ENCODE measurements at places on chromosomes 13 and 19.

GRCh38 chr19:1070576-1070930, 3.6 kb downstream of the ARHGAP45 start:
- no peak for DNase-seq

DNA sequence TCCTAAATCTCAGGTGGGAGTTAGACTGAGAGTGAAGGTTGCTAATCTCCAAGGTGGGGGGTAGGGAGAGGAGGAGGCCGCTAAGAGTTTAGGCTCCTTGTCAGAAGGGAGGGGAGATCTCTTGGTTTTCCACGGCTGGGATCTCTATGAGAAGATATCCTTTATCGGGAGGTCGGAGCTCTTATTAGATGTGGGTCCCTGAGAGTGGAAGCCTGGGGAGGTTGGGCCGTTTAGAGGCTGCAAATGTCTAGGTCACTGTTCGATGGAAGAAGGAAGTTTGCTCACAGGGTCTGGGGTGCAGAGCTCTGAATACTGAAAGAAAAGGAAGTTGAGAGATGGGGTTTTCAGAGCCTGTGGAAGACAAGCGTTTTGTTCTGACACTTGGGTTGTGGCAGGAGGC, 3.8 kb downstream of the MYADM start:
- no peak for DNase-seq

GRCh38 chr19:30105727-30106126, 163.7 kb downstream of the URI1 start:
- DNase-seq, result no peak

- DNase-seq, result no peak
Observed at GRCh38 chr19:4029247-4029614, 21.7 kb downstream of the PIAS4 start.

GRCh38 chr13:90713441-90714133, 633.9 kb upstream of the MIR17HG start:
- DNase-seq, result no peak

DNA sequence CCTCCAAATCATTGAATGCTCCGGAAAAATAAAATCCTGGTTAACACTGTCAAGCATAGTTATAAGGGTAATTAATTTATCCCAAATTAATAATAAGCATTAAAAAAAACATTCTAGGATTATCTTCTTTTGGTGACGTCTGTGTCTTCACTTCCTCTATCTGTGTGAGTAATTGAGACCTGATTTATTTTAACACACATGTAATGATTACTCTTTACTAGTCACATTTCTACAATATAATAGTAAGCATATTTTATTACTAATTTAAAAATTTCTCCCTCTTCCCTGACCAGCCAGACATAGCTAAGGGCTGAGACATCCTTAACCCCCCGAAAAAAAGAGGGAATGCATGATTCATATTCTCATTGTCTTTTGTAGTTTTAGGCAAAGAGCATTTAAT, 2.3 kb downstream of the FNDC3A start:
- no peak for DNase-seq

- DNase-seq, result peak; percentile 83
Observed at GRCh38 chr19:33795370-33796163, 1.1 kb upstream of the KCTD15 start.

DNA sequence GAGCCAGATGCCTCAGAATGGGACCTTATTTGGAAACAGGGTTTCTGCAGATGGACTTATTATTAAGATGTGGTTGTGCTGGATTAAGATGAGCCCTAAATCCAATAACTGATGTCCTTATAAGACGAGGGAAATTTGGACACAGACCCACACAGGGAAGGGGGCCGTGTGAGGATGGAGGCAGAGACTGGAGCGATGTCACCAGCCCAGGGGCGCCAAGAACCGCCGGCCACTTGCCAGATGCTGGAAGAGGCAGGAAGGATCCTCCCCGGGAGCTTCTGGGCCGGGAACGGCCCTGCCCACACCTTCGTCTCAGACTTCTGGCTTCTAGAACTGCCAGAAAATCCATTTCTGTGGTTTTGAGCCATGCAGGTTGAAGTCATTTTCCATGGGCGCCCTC, 26.6 kb downstream of the GNG7 start:
- no peak for DNase-seq

DNA sequence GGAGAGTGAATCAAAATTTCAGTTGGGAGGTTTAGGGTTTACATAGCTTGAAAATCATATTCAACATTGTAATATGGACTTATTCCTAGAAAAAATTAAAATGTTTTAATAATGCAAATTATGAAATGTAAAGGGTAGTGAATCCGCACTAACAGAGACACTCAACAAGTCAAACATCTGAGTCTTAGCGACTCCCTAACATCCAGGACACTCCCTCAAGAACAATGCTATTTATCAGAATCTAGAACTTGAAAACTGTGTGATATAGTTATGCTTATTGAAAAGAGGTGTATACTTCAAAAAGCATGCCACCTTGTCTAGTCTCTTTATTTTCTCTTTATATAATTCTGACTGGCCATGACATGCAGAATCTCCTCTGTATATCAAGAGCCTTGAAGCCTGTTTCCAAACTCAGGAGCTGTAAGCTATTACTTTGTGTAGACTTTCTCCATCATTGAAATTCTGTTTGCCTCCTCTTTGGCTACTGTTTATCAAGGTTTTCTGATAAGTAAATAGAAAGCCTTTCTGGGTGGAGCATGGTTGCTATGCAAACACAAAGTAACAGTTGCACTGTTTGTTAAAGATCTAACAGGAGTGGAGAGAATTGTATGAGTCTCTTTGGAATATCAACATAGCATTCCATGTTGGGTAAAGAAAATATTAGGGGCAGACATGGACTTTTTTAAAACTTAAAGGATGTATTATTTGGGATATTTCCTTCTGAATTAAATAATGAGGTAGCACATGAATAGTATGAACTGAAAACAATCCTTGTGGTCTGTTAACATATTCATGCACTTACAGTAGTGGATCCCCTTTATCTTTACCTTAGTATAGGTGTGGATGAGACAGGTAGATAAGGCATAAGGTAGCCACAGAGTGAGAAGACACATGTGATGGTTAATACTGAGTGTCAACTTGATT, 56.4 kb upstream of the MBNL2 start:
- DNase-seq, result no peak

- no peak for DNase-seq
Observed at GRCh38 chr13:57640607-57641006, 9.1 kb downstream of the PCDH17 start.

- no peak for DNase-seq
Observed at GRCh38 chr13:52830946-52831345, 17.5 kb downstream of the PCDH8 start.

- DNase-seq, result no peak
Observed at GRCh38 chr13:90302107-90302506, 1045.4 kb upstream of the MIR17HG start.

GRCh38 chr13:93430381-93430780, 203.8 kb downstream of the GPC6 start:
- no peak for DNase-seq

- DNase-seq, result no peak
Observed at GRCh38 chr13:43596006-43596405, 190.8 kb downstream of the ENOX1 start.

- no peak for DNase-seq
Observed at GRCh38 chr13:46369506-46370277, 17.4 kb downstream of the RUBCNL start.

DNA sequence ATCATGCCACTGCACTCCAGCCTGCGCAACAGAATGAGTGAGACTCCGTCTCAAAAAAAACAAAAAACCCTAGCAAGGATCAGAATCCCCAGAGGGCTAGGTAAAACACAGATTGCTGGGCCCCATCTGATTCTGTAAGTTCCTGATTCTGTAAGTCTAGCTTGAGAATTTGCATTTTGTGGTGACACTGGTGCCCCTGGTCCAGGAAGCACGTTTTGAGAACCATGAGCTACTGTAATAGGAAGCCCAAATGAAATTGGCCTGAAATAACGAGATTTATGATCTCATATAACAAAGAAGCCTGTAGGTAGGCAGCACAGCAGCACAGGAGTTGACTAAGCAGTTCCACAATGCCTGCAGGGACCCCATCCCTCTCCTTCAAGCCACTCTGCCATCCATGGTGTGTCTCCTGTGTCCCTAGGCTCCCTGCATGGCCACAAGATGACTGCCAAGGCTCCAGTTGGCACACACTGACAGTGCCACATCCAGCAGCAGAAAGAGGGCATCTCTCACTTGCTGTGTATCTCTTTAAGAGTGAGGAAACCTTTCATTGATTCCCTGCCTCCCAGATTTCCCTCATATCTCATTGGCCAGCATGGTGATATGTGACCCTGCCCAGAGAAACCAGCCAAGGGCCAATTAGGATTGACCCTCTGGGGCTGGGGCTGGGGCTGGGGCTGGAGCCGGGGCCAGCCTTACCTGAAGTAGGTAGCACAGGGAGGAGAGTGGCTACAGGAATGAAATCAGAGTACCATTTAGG, 21.7 kb downstream of the SIPA1L3 start:
- DNase-seq, result no peak

DNA sequence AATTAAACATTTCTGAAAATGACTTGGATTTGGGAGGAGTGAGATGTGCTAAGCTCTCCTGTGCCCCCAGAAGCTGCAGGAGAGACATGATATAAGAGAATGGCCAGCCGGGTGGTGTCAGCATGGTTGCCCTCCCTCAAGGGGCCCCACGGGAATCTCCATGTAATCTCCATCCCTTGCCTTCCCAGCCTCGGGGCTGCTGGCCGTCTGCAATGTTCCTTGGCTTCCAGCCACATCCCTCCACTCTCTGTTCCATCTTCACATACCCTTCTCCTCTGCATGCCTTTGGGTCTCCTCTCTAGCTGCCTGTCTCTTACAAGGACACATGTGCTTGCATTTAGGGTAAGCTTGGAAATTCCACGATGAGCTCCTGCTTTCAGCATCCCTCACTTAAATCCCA, 172.0 kb downstream of the TSHZ3 start:
- no peak for DNase-seq

- DNase-seq, result no peak
Observed at GRCh38 chr13:65943024-65943423, 1287.1 kb downstream of the PCDH9 start.

- no peak for DNase-seq
Observed at GRCh38 chr13:97936036-97936435, 17.4 kb upstream of the IPO5 start.

- no peak for DNase-seq
Observed at GRCh38 chr19:47637550-47637949, 28.6 kb downstream of the BICRA start.

DNA sequence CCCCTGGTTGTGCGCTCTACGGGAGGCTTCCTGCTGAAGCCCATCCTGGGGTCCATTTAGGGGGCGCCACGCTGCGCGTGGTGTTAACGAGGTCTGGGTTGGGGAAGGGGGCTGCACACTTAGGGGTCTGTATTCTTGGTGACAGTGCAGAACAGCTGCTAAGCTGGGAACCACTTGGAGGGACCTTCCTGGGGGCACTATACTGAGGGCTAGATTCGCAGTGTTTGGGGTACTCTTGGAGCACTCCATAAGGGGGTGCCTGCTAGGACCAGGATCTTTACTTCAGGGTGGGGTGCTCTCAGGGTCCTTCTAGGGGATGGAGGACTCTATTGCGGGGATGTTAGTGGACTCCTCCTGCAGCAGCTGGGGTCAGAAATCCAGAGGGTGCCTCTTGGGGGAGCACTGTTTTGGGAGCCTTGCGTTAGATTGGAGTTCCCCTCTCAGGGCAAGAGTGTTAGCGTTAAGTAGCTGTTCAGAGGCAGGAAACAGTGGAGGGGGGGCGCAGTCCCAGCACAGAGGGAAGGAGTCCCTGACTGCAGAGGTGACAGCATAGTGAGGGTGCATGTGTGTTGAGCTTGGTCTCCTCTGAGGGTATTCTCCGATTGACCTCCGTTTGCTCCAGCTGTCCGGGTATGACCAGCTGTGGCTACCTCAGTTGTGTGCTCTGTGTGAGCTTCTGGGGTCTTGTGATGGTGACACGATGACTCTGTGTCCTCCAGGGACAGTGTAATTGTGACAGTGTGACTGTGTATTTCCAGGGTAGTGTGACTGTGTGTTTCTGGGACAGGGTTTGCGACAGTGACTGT, 1.1 kb downstream of the PDE4A start:
- no peak for DNase-seq

DNA sequence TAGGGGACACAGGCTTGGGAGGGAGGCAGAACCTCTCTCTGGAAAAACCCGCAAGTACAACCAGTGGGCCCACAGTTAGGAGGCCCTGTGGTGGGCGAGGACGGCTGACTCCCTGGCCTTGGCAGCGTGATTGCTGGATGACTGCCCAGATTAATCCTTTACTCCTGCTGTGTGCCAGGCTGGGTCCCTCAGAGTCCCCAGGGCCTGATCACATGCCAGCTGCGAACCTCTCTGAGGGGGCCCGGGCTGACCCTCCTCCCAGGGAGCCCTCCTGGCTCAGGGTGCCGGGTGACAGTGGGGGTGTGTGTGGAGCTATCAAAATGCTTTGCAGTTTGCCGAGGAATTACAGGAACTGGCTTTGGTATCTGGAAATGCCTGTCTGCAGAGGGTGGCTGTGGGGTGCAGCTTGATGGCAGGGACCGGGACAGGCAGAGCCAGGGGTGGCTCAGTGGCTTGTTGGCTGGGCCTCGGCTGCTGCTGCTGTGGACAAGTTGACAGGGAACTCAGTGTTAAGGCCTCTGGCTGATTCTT, 48.9 kb downstream of the DNM2 start:
- DNase-seq, result no peak

GRCh38 chr19:57812226-57812625, 2.5 kb downstream of the ZNF552 start:
- DNase-seq, result no peak

DNA sequence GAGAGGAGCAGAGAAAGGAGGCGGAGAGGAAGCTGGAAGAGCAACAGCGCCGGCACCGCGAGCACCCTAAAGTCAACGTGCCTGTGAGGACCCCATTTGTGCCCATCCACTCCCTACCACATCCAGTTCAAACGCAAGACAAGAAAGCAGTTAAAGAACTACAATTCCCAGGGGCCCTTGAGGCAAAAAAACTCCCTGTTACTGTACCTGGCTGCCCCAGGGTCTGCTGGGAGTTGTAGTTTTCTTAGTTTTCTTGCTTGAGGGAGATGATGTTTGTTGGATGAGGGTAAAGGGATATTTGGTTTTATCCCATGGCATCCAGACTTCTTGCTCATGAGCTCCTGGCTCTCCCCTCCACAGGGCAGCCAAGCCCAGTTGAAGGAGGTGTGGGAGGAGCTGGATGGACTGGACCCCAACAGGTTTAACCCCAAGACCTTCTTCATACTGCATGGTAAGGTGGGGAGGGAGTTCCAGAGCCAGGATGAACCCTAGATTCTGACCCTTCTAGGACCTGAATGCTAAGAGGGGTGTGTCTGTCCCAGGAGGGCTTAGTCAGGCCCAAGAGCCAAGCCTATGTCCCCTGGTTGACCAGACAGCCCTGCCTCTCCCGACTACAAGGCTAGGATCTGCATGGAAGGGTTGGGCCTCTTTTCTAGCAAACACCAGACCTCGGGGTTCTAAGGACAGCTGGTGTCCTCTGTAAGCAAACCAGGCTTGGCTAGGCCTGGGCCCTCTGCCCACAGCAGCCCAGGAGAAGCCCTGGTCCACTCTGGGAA, 13.2 kb downstream of the NUCB1 start:
- no peak for DNase-seq

DNA sequence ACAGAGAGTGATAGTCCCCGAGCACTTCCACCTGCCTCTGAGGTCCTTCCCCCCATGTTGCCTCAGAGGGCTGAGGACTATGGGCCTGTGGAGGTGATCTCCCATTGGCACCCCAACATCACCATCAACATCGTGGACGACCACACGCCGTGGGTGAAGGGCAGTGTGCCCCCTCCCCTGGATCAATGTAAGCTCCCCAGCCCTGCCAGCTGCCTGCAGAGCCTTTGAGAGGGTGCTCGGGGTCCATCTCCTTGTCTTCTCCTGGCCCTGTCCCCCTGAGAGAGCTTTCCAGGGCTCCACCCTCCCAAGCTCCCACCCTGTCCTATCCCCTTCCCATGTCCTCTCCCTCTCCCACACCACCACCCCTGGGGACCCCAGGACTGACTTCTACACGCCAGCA, 14.9 kb upstream of the RELB start:
- no peak for DNase-seq

- DNase-seq, result peak; percentile 58
Observed at GRCh38 chr19:18282021-18282787, 782 bp upstream of the JUND start.

Measured in SW480 (cell line).